B cell (primary cell): ENCODE measurements at places on chromosomes 1 and 21.

DNA sequence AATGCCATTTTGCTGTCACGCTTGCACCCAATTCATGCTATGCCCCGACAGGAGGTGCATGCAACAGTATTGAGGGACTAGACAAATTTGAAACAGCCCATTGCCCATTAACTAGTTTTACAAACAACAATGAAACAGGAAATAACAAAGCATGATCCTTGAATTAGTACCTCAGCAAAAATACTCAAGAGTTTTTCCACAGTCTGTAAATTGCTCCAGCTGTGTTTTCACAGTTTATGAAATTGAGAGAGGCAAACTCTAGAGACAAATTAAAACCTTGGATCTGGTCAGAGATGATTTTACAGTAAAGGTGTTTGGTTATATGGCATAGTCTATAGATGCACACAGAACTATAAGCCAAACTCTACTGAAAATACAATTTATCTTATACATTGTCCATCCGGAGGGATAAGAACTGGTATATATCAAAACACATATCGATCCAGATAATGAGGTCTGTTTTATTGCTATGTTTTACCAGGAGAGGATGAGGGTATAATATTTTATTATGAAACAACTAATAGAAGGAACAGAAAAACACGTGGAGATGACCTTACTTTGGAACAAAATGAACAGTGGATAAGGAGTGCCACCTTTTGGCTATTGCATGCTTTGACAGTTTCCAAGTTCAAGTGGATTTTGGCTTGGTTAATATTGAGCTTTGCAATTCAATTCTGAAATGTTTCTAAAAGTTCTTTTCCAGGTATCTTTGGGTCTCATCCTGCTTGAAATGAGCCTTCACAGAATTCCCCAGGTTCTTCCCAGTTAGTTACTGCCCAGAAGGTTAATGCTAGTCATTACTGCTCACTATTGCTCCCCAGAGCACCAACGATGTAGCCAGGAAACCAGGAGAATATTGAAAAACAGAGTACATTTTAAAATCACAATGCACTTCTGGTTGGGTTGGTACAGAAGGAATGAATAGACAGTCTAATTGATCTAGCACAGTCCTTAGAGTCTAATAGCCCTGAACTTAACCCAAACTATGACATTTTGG is 45.7 kb downstream of the ZC3H11B start:
- DNase-seq: peak; percentile 6

- DNase-seq: no peak
These were observed 44.9 kb downstream of the TRAF5 start for GRCh38 chr1:211371406-211372105.

- DNase-seq: no peak
These were observed 153.3 kb upstream of the LYPLAL1 start for GRCh38 chr1:219020386-219020785.

DNA sequence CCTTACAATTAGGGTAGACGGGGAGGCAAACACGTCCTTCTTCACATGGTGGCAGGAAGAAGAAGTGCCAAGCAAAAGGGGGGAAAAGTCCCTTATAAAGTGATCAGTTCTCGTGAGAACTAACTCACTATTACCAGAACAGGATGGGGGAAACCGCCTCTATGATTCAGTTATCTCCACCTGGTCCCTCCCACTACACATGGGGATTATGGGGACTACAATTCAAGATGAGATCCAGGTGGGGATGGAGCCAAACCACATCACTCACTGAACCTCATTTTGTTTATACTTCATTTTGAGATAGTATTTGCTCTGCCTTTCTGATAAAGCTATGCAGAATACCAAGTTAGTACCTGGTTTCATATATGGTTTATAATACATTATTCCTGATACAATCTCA is 26.5 kb downstream of the APP start:
- DNase-seq: no peak

DNA sequence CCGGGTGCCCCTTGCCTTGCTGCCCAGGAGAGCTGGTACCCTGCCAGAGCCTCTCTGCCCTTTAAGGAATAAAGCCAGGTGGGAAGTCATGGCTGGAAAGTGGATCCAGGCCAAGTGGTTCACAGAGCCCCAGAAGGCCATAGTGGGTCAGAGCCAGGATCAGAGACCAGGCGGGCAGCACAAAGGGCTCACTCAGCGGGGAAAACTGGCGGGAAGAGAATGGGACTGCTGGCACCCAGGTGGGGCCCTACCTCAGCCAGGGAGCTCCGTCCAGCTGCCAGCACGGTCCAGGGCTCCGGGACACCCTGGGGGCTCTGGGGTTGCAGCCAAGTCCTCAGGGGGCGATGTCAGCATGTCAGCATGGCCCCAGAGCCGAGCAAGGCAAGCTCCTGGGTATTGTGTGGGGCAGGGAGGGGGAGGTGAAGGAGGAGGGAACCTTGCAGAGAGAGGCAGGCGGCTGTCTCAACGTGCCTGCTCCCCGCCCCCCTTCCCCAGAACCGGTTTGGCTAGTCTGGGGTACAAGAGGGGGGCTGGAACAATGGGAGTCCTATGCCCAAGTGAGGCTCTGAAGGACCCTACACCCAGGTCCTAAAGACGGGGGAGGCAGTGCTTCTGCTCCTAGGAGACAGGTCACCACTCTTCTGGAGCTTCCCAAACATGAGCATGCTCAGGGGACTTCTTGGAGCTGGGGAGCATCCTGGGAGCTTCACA is at the start of gene ARHGEF19:
TSS of gene ARHGEF19 (minus strand) at position 402 of the 711 bp plus-strand sequence. CDS start 3,598 bp downstream, outside the sequence.
- DNase-seq: no peak
